Progenitor cell of endocrine pancreas (in vitro differentiated cells): ENCODE measurements at places on chromosomes 4 and X. TPM values are rescaled to one million over a fixed set of nuclear protein-coding genes. Genes with fewer than 3 reads are reported as not detected.

GRCh38 chrX:34653811-34654210 lies 3.3 kb downstream of the TMEM47 start:
- no peak for DNase-seq

GRCh38 chrX:129737916-129738315 lies 863 bp upstream of the XPNPEP2 start:
- no peak for DNase-seq

KIF4A gene
- total RNA-seq, result 17.0 and 18.0 TPM in 2 replicates

DNA sequence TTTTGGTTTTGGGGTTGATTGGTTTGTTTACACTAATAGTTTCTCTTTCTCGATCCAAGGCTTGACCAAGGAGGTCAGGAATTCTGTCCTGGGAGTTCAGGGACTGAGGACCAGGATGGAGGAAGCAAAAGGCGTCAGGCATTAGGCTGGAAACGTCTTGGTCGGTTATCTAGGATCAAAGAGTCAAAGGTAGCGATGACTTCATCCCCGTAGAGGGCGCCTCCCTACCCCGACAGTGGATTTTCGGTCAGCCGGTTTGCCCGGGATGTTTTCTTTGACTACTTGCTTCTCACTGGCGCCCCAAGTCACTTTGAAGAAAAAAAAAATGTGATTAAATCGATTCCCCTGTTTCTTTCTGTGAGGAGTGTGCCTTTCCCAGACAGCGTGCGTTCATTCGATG lies 980 bp upstream of the FHDC1 start:
- DNase-seq, result peak; percentile 34

GRCh38 chr4:56708146-56708545 lies 27.1 kb upstream of the HOPX start:
- DNase-seq, result no peak

DNA sequence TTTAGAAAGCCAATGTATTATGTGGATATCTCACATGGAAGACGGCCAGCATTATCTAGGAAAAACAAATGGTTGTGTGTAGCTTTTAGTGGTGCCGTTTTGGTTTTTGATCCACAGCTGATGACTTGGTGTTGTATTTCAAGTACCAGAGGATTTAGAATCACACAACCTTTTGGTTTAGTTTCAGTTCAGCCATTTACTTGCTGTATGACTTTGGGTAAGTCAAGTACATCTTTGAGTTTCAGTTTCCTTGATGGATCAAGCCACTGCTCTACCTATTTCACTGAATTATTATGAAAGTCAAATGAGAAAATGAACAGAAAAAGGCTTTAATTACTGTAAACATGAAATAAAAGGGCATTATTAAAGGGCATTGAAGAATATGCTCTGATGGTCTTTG lies 205.6 kb downstream of the ZIC3 start:
- no peak for DNase-seq
